Stimulated activated CD4-positive, alpha-beta T cell treated with anti-CD3 and anti-CD28 coated beads, TNF-alpha, amount 100 ng/mL, for 24 hours (primary cell): ENCODE measurements at places on chromosomes 5 and 9.

DNA sequence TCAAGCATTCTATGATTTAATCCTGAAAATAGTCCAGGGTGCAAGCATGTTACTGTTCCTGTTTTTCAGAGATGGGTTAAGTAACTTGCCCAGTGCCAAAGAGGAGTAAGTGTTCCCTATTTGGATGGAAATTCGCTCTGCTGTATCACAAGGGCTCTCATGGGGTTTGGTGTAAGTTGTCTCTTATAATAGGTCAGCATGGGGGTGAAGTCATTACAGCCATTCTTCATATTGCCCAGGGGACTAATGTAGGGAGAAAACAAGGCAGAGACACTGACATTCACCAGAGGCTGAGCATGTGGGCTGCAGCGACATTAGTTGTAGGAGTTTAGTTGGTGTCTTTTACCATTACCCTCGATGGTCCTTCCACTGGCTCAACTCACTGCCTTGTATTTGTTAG, 142.1 kb upstream of the GLRA1 start:
- DNase-seq, result no peak

- no peak for DNase-seq
These were observed 17.2 kb downstream of the PITX1 start for GRCh38 chr5:135016861-135017290.

- DNase-seq, result no peak
These were observed 14.9 kb downstream of the CD180 start for GRCh38 chr5:67181648-67182221.

- DNase-seq, result no peak
These were observed 33.1 kb upstream of the ZNF462 start for GRCh38 chr9:106829666-106830408.

GRCh38 chr5:111735583-111736270, 21.3 kb downstream of the NREP start:
- DNase-seq, result peak; percentile 41

DNA sequence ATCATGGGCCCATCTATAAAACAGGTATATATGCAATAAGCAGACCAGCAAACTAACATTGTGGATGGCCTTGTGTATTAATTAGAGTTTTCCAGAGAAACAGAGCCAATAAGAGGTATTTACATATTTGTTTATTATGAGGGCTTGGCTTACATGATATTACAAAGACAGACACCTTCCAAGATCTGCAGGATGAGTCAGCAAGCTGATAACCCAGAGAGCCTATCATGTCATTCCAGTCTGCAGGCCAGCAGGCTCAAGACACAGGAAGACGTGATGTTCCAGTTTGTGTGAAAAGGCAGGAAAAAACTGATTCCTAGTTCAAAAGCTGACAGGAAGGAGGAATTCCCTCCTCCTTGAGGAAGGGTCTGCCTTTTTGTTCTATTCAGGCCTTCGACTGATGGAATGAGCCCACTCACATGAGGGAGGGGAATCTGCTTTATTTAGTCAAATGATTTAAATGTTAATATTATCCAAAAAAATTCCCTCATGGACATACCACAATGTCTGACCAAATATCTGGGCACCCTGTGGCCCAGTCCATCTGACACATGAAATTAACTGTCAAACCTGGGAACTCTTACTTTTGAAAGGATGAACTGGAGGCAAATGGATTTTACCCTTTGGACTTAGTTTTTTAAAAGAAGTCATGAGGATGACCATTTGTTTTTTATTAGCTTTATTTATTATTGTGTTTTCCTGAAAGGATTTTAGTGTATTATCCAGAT, 161.2 kb upstream of the CHD1 start:
- no peak for DNase-seq

- no peak for DNase-seq
These were observed 115.2 kb downstream of the ADAMTS2 start for GRCh38 chr5:179230061-179230461.

DNA sequence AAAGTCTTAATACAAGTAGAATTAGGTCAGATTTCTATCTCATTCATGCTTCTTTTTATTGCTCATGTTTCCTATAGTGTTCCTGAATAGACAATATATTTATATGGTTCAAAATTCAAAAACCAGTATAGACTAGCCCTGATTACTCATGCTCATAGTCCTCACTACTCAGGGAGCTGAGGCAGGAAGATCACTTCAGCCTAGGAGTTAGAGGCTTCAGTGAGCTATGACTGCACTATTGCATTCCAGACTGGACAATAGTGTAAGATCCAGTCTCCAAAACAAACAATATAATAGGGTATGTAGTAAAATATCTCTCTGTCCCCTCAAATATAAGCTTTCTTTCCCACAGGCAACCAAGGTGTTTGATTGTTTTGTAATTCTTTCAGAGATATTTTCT, 2.4 kb downstream of the ANKRD31 start:
- DNase-seq, result no peak

GRCh38 chr5:14598225-14598624, 16.6 kb downstream of the OTULINL start:
- no peak for DNase-seq

GRCh38 chr5:60455589-60455988, 244.4 kb downstream of the DEPDC1B start:
- no peak for DNase-seq

DNA sequence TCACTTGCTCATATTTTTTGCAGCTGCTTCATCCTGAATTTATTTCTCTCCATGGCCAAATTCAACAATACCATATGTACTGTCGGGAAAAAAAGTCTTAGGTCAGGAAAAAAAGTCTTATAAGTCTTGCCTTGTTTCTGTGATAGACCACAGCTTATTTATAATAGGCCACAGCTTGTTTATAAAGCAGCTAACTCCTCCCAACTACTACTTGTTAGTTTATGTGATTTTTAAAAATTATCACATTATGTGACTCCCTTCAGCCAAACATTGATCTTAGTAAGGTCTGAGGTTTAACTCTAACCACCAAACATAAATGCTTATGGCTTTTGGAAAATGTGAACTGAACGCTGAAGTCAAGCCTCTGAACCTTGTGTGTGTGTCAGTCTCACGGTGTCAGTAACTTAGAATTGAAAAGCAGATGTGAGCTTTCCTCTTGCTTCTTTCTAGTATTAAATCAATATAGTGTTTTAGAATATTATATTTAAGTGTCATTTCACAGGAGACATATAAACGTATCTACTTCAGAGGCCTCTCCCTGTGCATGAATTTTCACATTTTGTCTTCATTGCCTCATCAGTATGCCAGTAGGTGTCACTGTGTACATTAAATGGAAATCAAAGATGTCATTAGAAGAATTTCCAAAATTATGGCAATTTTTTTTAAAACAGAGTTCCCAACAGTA, 51.3 kb downstream of the SNX24 start:
- no peak for DNase-seq

DNA sequence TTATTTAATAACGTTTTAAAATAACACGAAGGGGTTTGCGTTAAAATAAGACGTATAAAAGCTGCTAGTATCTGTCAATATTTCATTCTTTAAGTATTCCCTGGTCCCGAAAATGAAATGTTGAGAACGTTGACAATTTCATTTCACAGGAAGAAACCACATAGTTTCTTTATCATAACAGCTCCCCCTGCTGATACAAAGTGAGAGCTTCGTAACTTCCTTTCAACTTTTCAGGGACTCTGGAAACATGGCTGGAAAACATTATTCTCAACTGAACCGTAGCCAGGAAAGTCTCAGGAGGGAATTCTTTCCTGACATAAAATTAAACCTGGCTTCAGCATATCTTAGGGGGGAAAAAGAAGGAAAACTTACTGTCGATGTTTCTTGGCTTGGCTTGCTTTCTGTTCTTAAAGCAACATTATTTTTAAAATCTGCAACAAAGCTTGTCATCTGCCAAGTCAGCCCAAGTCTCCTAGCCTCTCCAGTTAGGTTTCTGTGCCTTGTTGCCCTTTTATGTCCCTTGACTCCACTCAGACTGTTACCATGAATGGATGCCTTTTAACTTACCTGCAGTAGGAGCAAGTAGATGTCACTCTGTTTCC, 122.9 kb upstream of the DAB2 start:
- no peak for DNase-seq

DNA sequence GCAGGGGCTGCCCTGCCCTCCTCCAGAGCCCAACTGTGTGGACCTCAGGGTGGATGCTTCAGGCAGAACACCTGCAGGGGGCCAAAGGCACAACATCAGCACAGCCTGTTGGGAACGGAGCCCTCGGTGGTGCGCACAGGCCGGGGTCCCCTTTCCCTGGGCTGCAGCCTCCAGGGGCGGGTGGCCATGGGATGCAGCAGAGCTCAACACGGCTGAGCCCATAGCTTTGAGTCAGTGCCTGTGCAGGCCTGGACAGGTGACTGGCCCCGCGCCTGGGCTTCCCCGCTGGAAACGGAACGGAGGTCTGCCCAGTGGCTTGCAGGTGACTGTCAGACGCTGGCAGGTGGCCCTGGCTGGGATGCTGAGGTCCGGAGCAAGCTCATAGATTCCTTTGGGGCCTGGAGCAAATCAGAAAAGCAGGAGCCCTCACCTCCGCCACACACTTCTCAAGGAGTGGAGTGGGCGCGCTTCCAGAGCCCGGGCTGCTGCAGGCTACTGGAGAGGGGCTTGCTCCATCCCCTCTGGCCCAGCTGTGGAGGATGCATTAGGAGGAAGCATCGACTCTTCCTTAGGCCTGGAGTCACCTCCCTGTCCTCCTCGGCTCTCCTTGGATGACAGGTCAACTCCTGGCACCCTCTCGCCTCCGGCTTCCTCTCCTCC, 69.8 kb upstream of the RNU6ATAC start:
- no peak for DNase-seq

GRCh38 chr9:101574731-101575333, 19.9 kb downstream of the PPP3R2 start:
- DNase-seq, result no peak

DNA sequence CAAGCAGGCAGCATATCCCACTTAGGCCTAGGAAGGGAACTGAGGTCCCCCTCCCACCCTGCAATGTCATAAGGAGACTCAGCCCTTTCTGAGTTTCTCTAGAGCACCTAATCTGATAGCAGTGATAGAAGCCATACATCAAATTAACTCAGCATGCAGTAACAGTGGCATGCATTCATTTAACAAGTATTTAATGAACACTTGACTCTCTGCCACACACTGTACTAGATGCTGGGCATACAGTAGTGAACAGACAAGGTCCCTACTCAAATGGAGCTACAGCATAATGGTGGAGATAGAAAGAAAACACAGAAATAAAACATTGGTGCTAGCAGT, 58.6 kb downstream of the SLC22A5 start:
- no peak for DNase-seq

DNA sequence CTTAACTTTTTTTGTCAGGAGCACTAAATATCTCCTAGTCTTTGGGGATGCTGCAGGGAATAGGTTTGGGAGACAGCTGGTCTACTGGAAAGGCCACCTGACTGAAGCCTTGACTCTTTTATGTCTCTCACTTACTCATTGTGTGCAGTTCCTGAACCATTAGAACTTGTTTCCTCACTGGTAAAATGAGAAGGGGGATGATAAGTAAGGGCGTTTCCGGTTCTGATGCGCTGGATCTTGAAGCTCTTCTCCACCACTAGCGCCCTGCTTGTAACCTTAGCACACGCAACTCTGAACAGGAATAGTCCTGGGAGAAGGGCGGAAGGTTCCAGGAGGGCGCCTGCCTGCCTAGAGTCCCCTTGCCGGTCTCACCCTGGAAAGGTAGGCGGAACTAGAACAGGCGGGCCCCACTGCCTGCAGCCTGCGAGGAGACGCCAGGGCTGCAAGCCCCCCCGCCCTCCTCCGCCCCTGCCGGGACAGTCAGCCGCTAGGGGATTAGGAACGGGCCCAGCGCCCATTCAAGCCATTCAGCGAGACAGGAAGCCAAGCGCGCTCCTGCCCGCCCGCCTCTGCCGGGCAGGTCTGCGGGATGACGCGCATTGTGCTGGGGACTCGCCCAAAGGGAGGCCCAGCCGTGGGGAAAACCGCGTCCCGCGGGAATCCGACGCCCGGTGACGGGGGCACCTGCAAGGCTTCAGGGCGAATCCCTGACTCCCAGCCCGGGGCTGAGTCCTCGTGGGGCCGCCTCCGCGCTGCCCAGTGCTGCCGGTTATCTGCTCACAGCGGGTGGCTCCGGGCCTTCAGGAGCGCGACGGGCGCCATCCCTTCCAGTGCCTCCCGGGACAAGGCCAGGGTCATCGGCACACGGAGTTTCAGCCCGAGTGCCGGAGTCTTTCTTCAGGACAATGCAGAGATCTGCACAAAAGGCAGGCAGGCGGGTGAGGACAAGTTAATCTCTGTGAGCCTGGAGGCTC, 44.0 kb upstream of the XPA start:
- DNase-seq, result no peak

- no peak for DNase-seq
These were observed 59.1 kb downstream of the CDC42SE2 start for GRCh38 chr5:131322926-131323325.

- no peak for DNase-seq
These were observed 52.2 kb upstream of the TUT7 start for GRCh38 chr9:86406366-86406765.

GRCh38 chr5:5738797-5739489, 316.5 kb downstream of the ICE1 start:
- no peak for DNase-seq

DNA sequence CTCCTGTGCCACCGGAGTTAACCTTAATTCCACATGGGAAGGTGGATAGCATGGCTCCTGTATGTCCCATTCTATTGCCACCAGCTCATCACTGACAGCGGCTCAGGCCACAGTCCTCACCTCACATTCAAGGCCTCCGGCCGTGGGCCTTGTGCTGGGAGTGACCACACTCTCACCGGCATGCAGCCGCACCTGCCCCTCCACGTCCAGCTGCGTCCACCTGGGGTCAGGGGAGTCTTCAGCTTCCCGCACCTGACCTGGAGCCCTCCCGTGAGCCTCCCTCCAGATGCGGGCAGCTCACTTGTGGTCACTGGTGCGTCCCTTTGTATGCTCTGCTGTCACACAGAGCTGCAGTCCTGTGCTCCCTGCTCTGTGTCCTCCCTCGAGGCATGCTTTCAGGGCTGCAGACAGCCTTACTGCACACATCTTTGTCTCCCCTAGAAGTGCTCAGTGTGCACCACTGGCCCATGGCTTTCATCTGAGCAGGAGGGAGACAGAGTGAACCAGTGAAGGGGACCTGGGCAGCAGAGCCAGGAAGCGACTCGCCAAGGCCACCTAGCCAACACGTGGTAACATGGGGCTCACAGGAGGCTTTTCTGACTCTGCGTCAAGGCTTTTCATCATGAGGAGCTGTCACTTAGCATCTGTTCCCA, 210.1 kb downstream of the ERCC6L2 start:
- DNase-seq, result no peak

DNA sequence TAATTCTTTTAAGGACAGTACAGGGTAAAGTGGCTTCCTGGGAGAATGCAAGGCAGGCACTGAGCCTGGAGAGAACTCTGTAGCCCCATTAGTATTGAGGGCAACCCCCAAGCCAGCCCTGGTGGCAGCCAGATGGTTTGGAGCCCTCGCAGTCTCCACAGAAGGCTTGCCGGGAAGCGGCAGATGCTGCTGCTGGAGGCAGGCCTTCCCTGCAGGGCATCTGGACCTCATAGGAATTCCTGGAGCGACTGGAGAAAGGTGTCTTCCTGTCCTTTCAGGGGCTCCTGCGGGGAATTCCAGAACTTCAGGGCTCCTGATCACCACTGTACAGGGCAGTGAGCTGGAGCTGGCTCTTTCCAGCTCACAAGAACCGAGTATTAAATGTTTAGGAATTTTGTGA, 167.5 kb downstream of the INSYN2B start:
- no peak for DNase-seq

GRCh38 chr5:138366632-138367382, 14.3 kb downstream of the KDM3B start:
- no peak for DNase-seq

GRCh38 chr5:160339406-160340130, 27.2 kb upstream of the CCNJL start:
- no peak for DNase-seq
